ENCODE measurements at places on chromosomes 1 and 21. TPM values are rescaled to one million over a fixed set of nuclear protein-coding genes. Genes with fewer than 3 reads are reported as not detected.

The EFNA1 gene
- total RNA-seq: 413 TPM

DNA sequence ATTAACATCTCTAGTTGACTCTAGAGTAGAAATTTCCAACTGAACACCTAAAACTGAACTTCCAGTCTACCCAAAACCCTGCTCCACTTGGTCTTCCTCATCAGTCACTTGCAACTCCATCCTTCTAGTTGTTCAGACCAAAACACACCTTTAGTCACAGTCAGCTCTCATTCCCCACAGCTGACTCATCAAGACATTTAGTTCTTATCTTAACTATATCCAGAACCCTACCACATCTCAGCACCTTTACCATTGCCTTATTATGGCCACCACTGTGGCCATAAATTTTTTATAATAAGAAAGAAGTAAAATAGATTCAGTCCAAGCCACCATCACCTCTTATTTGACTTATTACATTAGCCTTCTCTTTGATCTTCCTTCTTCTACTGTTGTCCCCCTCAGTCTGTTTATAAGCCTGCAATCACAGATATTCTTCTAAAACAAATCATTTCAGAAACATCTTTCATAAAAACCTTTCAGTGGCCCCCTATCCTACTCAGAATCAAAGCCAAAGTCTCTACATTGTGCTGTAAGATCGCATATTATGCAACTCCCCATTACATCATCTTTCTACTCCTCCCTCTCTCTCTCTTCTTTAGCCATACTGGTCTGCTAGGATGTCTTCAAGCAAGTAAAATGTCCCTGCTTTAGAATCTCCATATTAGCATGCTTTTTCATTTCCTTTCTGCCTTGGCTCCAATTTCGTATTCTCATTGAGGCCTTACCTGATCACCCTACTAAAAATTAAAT is 275.9 kb downstream of the LRRC40 start:
- DNase-seq: no peak

The CSF3R gene
- total RNA-seq: 1.4 TPM

- no peak for DNase-seq
These were observed 33.8 kb downstream of the CLIC6 start for GRCh38 chr21:34702341-34703170.

- DNase-seq: no peak
These were observed 660 bp upstream of the RD3 start for GRCh38 chr1:211492511-211493132.

DNA sequence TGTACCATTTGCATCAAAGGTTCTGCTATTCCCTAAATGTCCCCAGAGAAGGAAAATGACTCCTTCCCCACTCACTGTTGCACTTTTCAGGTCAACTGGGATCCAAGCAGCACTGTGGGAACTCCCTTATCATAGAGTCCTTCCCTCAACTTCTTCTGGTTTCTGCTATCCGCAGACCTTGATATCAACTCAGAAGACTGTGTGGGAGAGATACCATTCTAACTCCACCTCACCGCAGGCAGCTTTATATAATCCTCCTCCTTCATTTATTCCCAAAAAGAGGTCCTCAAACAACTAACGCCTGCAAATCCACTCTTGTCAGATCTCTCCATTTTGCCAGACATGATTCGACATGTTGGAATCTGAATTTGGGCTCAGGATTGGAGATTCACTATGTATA is 27.3 kb downstream of the LHX9 start:
- DNase-seq: no peak

The NR5A2 gene
- 7.0 TPM for total RNA-seq

DNA sequence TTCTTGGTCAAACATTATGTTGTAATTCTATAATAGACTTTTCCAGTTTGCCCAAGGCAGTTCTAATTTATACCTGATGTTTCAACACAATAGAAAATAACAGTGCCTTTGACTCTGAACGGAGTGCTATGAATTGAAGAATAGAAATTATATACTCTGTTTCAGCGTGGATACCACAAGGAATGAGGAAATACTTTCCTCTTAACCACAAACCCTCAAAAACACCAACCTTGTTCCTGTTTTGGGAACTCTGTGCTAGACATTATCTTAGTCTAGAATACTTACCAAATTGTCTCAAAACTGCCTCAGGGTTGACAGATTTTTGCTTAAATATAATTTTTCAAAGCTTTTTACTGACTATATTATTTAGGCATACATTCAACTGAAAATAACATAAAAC is 1629.3 kb downstream of the MRPL39 start:
- DNase-seq: no peak

DNA sequence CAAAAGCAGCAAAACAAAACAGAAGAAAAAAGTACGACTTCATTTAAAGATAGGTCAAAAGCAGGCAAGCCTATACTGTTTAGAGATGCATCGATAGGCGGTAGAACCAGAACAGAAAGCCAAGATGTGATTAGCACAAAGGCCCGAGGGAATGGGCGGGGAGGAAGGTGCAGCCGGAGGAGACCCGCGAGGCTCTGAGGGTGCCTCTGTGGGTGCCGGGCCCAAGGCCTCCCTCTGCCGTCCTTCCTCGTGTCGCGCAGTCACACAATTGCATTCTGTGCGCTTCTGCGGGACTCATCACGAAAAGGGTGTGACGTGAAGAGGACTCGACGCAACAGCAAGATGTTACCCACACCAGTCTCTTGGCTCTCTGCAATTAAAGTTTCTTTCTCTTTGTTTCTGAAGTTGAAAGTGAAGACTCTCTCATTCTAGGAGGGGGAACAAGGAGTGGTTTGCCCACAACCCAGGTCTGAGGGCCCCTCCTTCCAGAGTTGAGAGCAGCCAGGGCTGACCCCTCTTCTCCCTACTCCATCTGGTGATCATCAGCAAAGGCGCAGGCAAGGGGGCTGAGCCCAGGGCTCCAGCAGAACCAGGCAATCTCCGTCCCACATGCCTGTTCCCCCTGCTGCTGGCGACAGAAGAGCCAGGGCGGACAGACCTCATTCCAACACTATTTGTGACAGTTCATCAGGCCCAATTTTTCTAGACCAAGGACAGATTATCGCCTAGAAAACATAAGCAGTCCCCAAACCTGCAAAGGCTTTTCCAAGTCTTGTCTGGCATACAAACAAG is 41.0 kb downstream of the NPHP4 start:
- DNase-seq: no peak

DNA sequence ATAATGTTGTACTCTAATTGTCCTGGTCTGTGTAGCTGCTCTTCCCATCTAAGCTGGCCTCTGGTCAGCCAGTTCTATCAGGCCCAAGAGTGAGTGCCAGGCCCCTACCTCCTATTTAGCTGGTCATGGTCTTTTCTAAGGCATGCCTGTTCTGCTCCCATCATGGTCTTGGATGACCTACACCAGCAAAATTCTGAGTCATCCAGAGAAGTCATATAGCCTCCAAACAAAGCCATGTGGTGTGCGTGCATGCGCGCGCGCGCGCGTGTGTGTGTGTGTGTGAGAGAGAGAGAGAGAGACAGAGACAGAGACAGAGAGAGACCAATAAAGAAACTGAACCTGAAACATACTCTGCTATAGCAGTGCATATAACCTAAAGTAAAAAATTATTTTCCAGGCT is 254.4 kb downstream of the BRINP2 start:
- no peak for DNase-seq

DNA sequence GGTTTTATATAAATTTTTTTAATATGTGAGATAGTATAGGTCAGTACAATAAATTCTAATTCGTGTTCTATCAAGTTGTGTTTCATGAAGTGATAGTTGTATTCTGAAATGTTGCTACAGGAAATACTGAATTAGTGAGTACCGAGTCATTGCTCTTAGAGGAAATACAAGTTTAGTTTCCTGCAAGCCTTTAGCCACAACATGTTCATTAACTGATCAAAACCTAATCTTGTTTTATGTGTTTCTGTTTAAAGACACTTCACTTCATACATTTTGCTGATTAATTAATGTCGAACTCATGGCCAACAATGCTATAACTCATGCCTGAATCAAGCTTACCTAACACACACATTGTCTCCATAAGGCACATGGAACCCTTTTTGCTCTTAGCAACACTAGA is 43.6 kb downstream of the LRRC7 start:
- no peak for DNase-seq

- no peak for DNase-seq
These were observed 19.5 kb downstream of the ERG start for GRCh38 chr21:38478782-38479181.

GRCh38 chr21:45794027-45794426 is 150.5 kb downstream of the PCBP3 start:
- no peak for DNase-seq

GRCh38 chr1:228960705-228961104 is 225.4 kb downstream of the RHOU start:
- DNase-seq: no peak

- no peak for DNase-seq
These were observed 2.8 kb upstream of the NGF start for GRCh38 chr1:115340879-115341278.

The RGS13 gene
- not detected for total RNA-seq

The FHAD1 gene
- 2.1 TPM for total RNA-seq

DNA sequence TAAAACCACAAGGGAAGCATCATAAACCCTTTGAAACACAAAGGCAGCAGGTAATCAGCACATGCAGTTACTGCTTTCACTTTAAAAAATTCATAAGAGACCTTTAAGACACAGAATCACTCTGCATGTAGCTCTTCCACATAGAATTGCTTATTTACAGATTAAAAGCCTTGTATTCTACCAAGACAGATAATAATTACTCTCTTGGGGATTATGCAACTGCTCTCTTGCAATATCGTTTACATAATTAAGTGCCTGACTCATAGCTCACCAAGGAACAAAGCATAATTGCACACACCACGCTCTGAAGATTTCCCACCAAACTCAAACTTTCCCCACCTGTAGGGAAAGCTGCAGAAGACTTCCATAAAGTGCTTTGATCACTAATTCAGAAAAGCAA is 87.9 kb downstream of the VAV3 start:
- DNase-seq: no peak

The SYT2 gene
- total RNA-seq: 0.33 TPM

- DNase-seq: no peak
These were observed 79.5 kb downstream of the SMYD3 start for GRCh38 chr1:246427611-246428010.

- DNase-seq: no peak
These were observed 101.9 kb upstream of the DISP3 start for GRCh38 chr1:11377001-11377583.

The ADCY10 gene
- total RNA-seq: 0.31 TPM

The SPRR1A gene
- total RNA-seq: not detected

The AMY2A gene
- total RNA-seq: not detected

- no peak for DNase-seq
These were observed 5.0 kb downstream of the MYOCOS start for GRCh38 chr1:171627020-171627419.

The LIN28A gene
- total RNA-seq: 107 TPM

DNA sequence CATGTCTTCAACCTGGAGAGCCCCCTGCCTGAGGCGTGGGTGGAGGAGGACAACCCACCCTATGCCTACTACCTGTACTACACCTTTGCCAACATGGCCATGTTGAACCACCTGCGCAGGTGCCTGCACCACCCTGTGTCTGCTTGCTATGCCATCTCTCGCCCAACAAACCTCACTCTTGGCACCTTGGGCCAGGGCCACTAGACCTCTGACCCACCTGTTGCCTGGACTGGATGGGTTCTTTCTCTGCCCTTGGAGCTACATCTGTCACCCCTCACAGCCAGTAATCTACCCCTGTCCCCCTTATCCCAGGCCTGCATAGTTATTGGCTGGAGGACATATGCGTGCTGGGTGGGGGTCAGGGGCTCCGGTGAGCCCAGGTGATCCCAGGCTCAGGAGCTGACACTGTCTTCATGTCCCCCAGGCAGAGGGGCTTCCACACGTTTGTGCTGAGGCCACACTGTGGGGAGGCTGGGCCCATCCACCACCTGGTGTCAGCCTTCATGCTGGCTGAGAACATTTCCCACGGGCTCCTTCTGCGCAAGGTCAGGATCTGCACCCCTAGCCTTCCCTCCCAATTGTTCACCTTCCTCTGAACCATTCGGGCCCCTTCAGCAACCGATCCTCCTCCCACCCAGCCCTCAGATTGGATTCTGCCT is 9.9 kb downstream of the AMPD2 start:
- DNase-seq: no peak

DNA sequence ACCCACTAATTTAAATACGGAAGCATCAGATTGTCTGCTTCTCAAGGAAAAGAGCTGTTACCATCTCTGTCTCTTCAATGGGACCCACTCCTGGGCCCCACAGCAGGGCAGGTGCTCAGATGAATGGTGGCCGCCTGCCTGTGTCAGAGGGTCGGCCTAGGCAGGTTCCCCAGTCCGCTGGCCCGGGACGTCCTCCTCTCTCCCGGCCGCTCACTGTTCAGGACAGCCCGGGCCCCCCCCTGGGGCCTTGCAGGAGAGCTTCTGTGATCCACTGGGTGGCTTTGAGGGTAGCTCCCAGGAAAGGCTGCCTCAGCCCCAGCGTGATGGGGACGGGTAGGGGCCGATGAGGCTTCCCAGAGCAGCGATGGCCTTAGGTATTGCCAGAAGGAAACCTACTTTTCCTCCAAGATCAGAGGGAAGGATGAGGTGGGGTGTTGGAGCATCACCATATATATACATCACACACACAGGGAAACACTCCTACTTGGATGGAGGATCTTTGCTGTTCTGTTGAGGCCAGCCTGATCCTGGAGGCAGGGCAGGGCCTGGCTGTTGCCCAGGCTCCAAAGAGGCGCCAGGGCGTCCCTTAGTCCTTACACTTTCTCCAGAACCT is 231.3 kb downstream of the SDCCAG8 start:
- no peak for DNase-seq

DNA sequence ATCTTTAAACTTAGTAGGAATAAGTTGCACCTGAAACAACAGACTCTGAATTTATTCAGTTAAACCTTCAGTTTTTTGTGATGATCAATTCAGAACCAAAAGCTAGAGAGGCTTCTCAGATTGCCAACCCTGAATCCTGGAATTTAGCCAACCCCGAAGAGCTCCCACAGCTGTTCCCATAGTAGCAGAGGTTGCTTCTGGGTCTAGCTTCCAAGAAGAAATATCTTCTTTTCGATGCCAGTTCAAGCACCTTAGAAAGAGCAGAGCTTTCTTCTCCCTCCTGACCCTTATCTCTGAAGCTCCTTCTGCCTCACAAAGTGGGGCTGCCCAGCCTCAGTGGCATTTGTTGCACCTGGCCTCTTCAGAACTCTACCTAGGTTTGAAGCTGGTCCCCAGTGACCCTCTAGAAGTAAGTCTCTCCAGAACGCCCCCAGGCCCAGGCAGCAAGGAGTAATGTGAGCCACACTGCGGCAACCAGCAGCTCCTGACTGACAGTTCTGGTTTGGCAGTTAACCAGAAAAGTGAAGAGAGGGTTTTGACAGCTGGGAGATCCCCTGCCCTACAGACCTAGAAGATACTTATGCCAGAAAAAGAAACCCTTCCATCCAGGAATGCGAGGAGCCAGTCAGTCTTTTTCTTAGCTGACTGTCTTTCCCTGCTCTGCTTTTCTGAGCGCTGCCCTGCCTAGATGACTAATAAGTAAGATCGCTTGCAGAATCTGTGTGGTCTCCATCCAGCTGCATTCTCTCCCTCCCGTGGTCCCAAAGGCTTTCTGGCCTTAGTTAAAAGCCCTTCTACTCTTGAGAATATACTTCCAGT is 165.9 kb downstream of the ADGRL4 start:
- no peak for DNase-seq

DNA sequence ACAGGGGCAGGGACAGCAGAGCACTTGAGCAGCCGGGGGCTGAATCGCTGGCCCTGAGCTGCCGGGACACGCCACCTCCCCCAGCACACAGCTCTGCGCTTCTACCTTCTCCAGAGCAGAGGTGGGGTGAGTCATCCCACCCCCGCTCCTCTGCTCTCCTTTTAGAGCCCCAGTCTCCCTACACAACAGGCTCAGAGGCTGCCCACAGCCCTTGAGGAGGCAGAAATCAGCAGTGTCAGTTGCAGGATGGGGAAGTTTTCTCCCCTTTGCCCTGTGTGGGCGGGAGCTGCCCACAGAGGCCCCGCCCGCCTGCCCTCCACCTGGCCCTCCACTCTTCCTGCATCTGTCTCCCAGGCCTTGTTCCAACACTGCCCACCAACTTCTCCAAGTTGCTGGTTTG is 94.6 kb downstream of the STUM start:
- no peak for DNase-seq

Data from endothelial cell (in vitro differentiated cells).